ENCODE measurements at places on chromosomes 6 and 20.

DNA sequence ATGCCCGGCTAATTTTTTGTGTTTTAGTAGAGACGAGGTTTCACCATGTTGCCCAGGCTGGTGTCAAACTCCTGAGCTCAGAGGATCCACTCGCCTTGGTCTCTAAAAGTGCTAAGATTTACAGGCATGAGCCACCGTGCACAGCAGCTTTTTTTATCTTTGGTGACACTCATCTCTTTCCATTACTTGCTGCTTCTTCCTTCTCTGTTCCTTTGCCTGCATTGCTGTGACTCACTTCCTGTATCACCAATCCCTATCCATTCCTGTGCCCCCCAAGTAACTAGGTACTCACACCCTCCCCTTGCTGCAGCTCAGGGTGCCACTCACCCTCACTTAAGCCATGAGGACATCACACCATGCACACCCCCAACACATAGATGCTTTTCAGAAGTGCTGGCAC lies 24.6 kb downstream of the KHDC1L start:
- no peak for DNase-seq

DNA sequence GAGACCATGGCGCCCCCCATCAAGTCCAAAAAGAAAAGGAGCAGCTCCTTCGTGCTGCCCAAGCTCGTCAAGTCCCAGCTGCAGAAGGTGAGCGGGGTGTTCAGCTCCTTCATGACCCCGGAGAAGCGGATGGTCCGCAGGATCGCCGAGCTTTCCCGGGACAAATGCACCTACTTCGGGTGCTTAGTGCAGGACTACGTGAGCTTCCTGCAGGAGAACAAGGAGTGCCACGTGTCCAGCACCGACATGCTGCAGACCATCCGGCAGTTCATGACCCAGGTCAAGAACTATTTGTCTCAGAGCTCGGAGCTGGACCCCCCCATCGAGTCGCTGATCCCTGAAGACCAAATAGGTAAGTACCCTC lies 41.7 kb upstream of the NAA20 start:
- no peak for DNase-seq

DNA sequence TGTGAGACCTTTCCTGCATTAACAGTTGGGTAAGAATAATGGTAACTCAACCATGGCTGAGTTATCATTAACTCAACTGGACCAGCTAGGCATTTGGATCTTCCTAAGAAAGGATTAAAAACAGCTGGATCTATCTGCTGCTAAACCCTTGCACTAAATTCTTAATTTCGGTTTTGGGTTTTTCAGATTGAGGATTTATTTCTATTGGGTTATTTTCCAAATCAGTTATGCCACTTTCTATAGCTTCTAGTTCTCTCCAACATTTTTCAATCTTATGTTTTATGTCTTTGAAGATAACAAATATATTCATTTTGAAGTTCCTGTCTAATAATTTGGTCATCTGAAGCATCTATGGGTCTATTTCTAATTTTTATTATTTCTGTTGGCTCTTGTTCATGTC lies 92.5 kb downstream of the KIF13A start:
- no peak for DNase-seq

DNA sequence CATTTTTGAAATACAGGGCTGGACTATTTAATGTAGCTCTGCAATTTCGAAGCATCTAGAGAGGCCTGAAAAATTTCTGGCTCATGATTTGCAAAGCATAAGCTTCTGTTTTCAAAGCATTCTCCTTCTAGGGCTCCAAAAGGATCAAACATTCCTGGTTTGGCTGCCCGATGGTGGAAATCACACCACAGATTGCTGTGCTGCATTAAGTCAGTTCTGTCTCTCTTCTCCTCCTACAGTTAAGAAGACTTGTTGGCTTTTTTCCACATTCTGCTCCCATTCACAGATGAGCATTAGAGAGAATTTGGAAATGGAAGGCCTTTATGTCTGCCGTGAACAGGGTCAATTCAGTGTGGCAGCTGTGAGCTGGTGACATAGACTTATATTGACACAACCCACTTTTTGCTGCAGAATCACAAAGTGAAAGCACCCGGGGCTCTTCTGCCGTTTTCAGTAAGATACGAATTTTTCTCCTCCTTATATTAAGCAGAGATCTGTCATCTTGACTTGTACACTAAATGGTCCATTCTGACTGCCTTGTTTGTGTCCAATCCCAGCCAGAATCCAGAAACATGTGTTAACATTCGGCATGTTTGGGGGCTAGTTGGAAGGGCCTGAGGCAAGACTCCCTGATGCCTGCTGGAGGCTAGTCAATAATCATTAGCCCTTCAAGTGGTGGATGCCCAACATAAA lies 330.8 kb upstream of the DEFB112 start:
- no peak for DNase-seq

DNA sequence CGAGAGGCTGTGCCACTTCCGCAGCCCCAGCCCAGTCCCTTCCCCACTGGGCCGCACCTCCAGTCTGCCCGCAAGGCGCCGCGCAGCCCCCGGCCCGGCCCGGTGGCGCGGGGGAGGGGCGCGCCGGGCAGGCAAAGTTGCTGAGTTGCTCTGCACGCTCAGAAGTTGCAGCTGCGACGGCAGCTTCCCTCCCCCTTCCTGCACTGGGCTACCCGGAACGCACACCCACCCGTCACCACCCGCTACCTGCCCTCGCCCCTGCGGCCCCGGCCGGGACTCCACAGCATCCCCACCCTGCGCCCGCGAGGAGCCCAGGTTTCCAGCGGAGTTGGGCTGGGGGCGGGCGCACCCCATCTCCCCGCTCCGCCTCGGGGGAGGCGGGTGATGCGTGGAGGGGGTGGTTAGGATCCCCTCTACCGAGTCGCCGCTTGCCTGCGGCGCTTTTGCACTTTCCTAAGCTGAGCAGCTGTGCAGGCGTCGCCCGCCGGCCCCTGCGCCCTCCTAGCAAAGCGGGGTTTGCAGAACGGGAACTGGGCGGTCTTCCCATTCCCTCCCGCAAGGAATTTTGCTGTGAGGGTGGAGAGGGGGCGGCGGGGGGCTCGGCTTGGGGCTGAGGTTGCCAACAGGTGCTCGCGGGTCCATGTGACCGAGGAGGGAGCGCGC lies 55.9 kb upstream of the RREB1 start:
- peak; percentile 7 for DNase-seq

DNA sequence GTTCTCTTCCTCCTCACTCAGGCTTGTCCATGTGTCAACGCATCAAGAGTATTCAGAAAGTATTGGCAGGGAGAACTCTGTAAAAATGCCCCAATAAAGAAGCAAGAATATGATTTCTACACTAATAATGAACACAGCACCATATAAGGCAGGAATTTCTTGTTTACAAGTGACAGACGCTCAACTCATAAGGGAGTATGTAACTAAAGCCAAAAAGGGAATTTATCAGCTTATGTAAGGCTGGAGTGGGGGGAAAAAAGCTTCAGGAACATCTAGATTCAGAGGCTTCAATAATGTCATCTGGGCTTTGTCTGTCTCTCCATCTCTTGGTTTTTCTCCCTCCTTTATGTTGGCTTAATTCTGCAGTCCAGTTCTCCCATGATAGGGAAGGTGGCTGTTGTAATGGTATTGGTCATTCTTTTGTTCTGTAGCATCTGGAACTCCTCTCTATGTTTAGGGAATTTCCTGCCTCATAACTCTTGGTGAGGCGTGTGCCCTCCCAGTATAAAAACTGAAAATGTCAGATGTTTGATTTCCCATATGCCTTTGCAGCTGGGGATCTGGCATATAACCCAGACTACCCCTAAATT lies 125.1 kb upstream of the COL21A1 start:
- DNase-seq, result no peak
